ENCODE measurements at places on chromosomes 4 and X. TPM values are rescaled to one million over a fixed set of nuclear protein-coding genes. Genes with fewer than 3 reads are reported as not detected.

SLITRK4 gene
- 41.3 TPM for total RNA-seq

LNX1 gene
- 54.1 TPM for total RNA-seq

C4orf54 gene
- 0.63 TPM for total RNA-seq

ATOH1 gene
- not detected for total RNA-seq

EBP gene
- 28.8 TPM for total RNA-seq

VMA21 gene
- total RNA-seq, result 83.6 TPM

Measured in parietal lobe (tissue), 2 donors.